ENCODE measurements at places on chromosomes 16 and 17. TPM values are rescaled to one million over a fixed set of nuclear protein-coding genes. Genes with fewer than 3 reads are reported as not detected.

ITGAL gene
- total RNA-seq: 186 TPM

WDR81 gene
- total RNA-seq: 25.0 TPM

ITGB4 gene
- 1.3 TPM for total RNA-seq

SLFN14 gene
- not detected for total RNA-seq

SALL1 gene
- not detected for total RNA-seq

ABAT gene
- 4.1 TPM for total RNA-seq

TOX3 gene
- not detected for total RNA-seq

MT1G gene
- not detected for total RNA-seq

DNA sequence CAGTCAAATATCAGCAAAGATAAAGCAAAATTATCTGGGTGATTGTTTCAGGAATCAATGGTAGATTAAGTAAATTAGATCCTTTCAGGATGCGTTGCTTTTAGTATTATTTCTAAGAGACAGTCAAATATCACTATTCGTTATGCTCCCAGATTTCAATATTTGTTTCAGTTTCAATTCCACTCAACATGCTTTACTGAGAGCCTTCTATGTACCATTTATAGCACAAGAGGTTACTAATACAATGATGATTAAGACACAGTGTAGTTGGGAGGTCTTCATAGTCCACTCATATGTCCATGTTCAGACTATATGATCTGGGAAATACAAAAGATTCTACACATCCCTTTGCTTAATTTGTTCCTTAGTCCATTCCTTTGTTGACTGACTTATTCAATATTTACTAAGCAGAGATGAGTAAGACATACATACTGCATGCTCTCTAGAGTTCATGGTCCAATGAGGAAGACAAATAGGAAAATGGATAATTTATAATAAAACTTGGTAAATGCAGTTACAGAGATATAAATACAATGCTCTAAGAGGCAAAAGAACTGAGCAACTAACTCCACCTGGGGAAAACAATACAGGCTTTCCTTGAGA lies 88.2 kb upstream of the NOG start:
- H3K4me1 ChIP-seq: no peaks in the 10 kb centered on the region
- no peak overlapping the region for H3K27ac ChIP-seq
- no peak for DNase-seq
- no peak overlapping the region for H3K4me3 ChIP-seq

DNA sequence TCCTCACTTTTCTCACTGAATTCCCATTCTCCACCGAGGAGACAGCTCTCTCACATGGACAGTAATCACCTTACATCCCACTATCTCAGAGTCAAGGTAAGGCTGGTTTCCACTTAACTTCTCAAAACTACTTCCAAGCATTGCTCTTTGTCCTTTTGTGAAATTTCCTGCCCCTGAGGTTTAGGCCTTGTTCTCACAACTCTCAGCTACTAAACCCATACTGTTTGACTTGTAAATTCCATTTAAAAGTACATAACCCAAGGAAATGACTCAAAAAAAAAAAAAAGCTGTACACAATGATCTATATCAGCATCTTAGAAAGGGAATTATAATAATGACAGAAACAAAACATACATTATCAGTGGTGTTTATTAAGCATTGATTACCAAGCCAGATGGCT lies 8.8 kb downstream of the CDC27 start:
- no peak overlapping the region for H3K27ac ChIP-seq
- peaks cover 54% of the 10 kb centered on the region for H3K36me3 ChIP-seq
- no peak overlapping the region for H3K4me3 ChIP-seq
- DNase-seq: no peak

- H3K27me3 ChIP-seq: peaks cover 16% of the 10 kb centered on the region
- no peak overlapping the region for H3K27ac ChIP-seq
- no peaks in the 10 kb centered on the region for H3K4me1 ChIP-seq
- H3K36me3 ChIP-seq: no peaks in the 10 kb centered on the region
- DNase-seq: no peak
Observed at GRCh38 chr16:13864689-13865088, 55.3 kb upstream of the ERCC4 start.

DNA sequence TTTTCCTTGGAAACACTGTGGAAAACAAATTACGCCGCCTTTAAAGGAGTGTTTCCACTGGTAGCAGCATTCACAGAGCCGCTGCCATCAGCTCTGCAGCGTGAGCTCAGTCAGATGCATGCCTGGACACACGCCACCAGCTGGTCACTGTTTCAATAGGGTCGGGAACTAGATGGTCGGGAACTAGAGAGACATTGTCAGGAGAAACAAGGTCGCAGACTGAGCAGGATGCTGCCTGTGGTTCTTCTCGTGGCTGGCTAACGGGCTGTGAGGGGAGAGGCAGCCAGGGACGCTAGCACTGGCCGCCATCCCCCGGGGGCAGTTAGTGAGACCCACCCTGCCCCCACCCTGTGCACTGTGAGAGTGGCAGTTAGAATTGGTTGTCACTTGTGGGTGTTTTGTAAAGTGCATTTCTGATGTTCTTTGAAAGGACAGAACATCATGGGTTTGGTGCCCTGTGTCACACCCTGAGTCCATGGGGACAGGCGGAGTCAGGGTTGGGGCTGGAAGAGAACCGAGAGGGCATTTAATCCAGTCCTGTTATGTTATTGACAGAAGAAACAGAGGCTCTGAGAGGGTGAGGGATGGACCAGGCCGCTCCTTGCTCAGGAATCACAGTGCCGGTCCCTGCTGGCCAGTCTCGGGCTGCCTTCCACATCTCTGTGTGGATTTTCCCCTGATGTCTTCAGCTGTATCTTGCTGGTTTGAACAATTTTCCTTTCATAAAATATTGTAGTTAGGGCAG lies 86.3 kb downstream of the SPECC1 start:
- no peaks in the 10 kb centered on the region for H3K4me1 ChIP-seq
- H3K4me3 ChIP-seq: no peak overlapping the region
- no peak for DNase-seq
- no peaks in the 10 kb centered on the region for H3K27me3 ChIP-seq
- no peaks in the 10 kb centered on the region for H3K36me3 ChIP-seq

GRCh38 chr17:75664099-75664549 lies 2.8 kb downstream of the RECQL5 start:
- DNase-seq: no peak
- no peak overlapping the region for H3K27ac ChIP-seq
- H3K4me1 ChIP-seq: peaks cover 23% of the 10 kb centered on the region
- H3K27me3 ChIP-seq: no peaks in the 10 kb centered on the region

DNA sequence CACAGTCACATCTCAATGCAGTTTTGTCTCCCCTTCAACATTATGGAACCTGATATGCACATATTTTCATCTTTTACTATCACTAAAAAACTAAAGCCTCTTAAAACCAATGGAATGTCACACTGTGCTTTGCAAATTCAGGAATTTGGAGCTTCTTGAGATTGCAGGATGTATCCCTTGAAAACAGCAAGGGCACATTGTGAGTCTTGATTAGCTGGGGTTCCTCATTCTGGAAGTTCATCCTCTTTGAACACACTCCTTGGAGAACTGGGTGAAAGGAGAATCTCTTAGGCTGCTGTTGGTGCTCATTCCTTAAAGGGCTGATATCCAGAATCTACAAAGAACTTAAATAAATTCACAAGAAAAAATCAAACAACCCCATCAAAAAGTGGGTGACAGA lies 21.1 kb upstream of the MYOCD start:
- no peaks in the 10 kb centered on the region for H3K27me3 ChIP-seq
- no peaks in the 10 kb centered on the region for H3K36me3 ChIP-seq
- DNase-seq: no peak

- no peaks in the 10 kb centered on the region for H3K36me3 ChIP-seq
- no peak overlapping the region for H3K4me3 ChIP-seq
- no peaks in the 10 kb centered on the region for H3K4me1 ChIP-seq
- no peak for DNase-seq
Observed at GRCh38 chr16:54542805-54543505, 256.4 kb upstream of the IRX3 start.

- DNase-seq: no peak
- H3K4me3 ChIP-seq: no peak overlapping the region
Observed at GRCh38 chr17:54785643-54786268, 114.9 kb upstream of the TOM1L1 start.

GRCh38 chr17:31722251-31723056 lies 136.6 kb downstream of the COPRS start:
- no peaks in the 10 kb centered on the region for H3K36me3 ChIP-seq
- no peaks in the 10 kb centered on the region for H3K27me3 ChIP-seq
- H3K4me3 ChIP-seq: no peak overlapping the region
- no peaks in the 10 kb centered on the region for H3K4me1 ChIP-seq
- DNase-seq: no peak
- H3K27ac ChIP-seq: no peak overlapping the region

- H3K27ac ChIP-seq: no peak overlapping the region
- H3K4me1 ChIP-seq: peaks cover 5% of the 10 kb centered on the region
- H3K27me3 ChIP-seq: peaks cover under 1% of the 10 kb centered on the region
- no peak for DNase-seq
Observed at GRCh38 chr16:56269811-56270684, 78.8 kb downstream of the GNAO1 start.

GRCh38 chr16:57898961-57899360 lies 72.0 kb downstream of the CNGB1 start:
- no peak for DNase-seq
- H3K4me3 ChIP-seq: no peak overlapping the region
- peaks cover 7% of the 10 kb centered on the region for H3K4me1 ChIP-seq
- H3K27me3 ChIP-seq: peaks cover 5% of the 10 kb centered on the region
- no peak overlapping the region for H3K27ac ChIP-seq

DNA sequence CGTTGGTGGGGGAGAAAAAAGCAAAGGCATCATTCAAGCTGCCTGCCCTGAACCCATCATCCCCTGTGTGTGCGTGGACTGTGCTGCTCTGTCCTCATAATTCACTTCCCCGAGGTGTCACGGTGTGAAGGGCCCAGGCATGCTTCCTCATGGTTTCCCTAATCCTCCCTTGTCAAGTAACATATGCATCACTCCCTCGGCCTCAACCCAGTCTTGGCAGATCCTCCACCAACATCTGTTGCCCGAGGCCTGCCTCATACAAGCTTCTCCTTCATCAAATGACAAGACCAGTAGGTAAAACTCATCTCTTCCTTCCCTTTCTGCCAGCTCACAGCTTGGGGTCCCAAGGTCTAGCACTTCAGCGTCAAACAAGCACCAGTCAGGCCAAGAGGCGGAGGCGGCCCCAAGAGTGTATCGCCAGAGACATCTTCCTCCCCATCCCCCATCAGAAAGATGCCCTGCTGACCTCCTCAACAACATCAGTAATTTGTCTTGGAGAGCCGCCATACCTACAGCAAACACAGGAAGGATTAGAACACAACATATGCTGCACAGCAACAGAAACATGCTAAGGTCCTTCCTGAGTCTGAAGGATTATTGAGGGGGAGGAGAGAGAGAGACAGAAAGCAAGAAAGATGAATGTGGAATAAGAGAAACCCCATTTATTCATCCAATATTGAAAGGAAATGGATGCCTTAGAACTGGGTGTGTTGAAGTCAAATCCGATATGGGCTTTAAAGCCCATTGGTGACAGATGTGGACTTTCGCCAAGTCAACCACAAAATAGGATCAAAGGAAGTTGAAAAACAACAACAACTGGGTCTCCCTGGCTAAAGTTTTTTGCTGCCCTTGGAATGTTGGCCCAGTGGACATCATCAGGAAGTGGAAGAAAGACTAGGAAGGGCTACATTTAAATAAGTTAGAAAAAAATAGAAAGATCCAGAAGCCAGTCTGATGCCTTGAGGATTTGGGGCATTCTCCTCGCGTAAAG lies 38.4 kb downstream of the SOX9 start:
- DNase-seq: no peak
- H3K36me3 ChIP-seq: no peaks in the 10 kb centered on the region
- no peaks in the 10 kb centered on the region for H3K4me1 ChIP-seq

- no peak overlapping the region for H3K4me3 ChIP-seq
- H3K27ac ChIP-seq: no peak overlapping the region
- H3K4me1 ChIP-seq: no peaks in the 10 kb centered on the region
- no peaks in the 10 kb centered on the region for H3K36me3 ChIP-seq
Observed at GRCh38 chr17:12666718-12667117, 1.0 kb downstream of the MYOCD start.

GRCh38 chr17:30170415-30170987 lies 53.9 kb downstream of the NSRP1 start:
- no peaks in the 10 kb centered on the region for H3K27me3 ChIP-seq
- no peak for DNase-seq
- no peaks in the 10 kb centered on the region for H3K4me1 ChIP-seq
- no peak overlapping the region for H3K27ac ChIP-seq

GRCh38 chr16:67548265-67549126 lies 13.8 kb upstream of the CTCF start:
- peak overlapping the region; percentile 44 for H3K4me3 ChIP-seq
- H3K27ac ChIP-seq: peak overlapping the region; percentile 72
- peaks cover 52% of the 10 kb centered on the region for H3K4me1 ChIP-seq
- DNase-seq: no peak

GRCh38 chr17:27893841-27894503 lies 807 bp upstream of the LYRM9 start:
- H3K4me1 ChIP-seq: peaks cover 16% of the 10 kb centered on the region
- no peak overlapping the region for H3K4me3 ChIP-seq
- H3K27ac ChIP-seq: no peak overlapping the region
- no peak for DNase-seq

DNA sequence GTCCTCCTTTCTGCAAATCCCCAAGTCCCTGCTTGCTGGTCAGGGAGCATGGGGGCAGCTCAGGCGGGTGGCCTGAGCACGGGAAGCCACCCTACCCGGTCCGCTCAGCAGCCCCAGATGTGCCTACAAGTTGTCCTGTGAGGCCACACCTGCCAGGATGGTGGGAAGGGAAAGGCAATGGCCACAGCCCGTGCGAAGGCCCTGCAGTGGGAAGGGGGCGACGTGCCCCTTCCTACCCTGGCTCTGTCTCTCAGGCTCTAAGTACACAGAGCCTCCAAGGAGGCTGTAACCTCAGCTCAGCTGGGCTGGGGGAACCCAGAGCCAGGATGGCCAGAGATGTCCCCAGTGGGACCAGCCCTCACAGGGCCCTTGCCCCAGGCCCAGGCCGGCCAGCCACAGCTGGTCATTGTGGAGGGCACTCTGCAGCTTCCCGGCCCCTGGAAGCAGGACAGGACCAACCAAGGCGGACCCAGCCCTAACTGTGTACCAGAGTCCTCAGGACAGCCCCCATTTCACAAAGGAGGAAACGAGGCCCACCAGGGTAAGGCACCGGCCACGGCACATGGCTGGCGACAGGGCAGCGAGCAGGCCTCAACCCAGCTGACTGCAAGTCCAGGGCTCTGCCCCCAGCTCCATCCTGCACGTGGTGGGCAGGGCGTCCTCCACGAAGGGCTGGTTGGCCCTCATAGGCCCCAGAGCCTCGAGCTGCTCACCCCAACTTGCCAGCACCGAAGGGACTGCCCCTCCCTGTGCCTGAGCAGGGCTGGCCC lies 82.3 kb downstream of the RTN4RL1 start:
- no peaks in the 10 kb centered on the region for H3K4me1 ChIP-seq
- no peak for DNase-seq
- H3K27ac ChIP-seq: no peak overlapping the region
- H3K4me3 ChIP-seq: no peak overlapping the region

GRCh38 chr17:45867702-45868101 lies 23.0 kb downstream of the SPPL2C start:
- H3K27me3 ChIP-seq: peaks cover 9% of the 10 kb centered on the region
- no peak for DNase-seq
- H3K27ac ChIP-seq: no peak overlapping the region
- H3K4me3 ChIP-seq: no peak overlapping the region
- H3K4me1 ChIP-seq: no peaks in the 10 kb centered on the region
- no peaks in the 10 kb centered on the region for H3K36me3 ChIP-seq
